ENCODE measurements at places on chromosomes 3 and 15. TPM values are rescaled to one million over a fixed set of nuclear protein-coding genes. Genes with fewer than 3 reads are reported as not detected.

PFKFB4 gene
- polyA plus RNA-seq, result 6.7 TPM

DNA sequence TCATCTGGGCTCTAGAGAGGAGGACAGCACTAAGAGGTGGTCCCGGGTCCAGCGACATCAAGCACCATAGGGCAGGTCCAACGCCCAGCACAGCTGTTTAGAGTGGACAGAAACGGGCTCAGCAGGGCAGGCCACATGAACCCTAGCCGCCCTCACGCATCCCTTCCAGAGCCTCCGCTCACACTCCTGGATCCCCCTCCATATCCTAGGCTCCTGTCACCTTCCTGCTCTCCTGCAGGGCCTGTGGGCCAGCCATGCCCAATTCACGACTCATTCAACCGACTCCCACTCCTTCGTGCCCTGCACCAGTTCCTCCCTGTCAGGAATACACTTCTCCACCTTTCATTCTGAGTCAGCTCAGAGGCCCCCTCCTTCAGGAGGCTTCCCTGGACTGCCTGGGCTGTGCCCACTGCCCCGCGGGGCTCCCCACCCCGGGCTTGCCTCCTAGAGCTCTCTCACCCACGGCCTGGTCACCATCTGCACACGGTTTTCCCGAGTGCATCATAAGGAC lies 90.2 kb downstream of the LINGO1 start:
- no peak overlapping the region for H3K4me3 ChIP-seq
- peaks cover 16% of the 10 kb centered on the region for H3K4me1 ChIP-seq
- no peak for DNase-seq
- no peak overlapping the region for H3K27ac ChIP-seq
- H3K27me3 ChIP-seq, result no peaks in the 10 kb centered on the region

DNA sequence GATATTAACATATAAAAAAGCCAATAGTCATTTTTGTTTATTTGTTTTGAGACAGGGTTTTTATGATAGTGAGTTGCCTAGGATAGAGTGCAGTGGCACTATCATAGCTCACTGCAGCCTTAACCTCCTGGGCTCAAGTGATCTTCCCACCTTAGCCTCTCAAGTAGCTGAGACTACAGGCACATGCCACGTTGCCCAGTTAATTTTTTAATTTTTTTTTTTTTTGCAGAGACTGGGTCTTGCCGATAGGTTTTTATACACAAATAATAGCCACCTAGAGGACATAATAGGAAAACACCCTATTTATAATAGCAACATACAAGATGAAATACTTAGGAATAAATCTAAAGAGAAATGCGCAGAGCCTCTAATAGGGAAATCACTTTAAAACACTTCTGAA lies 13.3 kb downstream of the EIF3J start:
- no peaks in the 10 kb centered on the region for H3K27me3 ChIP-seq
- DNase-seq, result peak; percentile 52
- peaks cover 20% of the 10 kb centered on the region for H3K4me1 ChIP-seq

TGM5 gene
- polyA plus RNA-seq, result not detected

CPLX3 gene
- not detected for polyA plus RNA-seq

DNA sequence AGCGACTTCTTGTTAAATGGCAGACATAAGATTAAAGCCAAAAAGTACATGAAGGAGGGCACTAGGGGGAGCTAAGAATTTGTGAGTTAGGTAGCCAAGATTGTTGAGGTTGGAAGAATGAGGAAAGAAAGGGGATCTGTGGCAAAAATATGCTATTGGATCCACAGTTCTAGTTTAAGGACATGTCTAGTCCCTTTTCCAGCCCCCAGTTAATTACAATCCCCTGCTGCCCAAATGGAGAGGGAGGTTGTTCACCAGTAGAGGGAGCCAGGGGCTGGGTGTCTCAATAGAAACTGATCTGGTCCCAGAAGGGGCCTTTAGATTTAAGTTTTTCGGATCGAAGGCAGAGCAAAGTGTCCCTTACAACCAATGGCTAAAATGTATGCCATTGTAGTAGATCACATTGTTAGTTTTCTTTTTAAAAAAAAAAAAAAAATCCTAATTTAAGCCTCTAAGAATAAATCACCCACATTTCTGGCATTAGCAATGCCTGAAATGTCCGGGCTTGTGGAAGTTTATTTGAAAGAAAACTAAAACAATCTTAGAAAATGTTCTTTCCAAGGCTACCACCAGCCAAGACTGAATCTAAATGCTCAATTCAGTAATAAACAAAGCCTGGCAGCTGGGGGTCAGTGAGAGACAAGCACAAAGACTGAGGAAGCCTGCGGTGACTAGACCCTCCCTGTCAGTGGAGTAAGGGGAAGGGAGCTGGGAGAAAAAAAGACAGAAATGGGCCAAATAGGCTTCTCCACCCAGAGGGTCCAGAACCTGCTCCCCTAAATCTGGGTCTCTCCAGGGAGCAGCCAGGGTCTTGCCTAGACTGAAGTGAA lies 7.1 kb downstream of the COL8A1 start:
- H3K36me3 ChIP-seq, result no peaks in the 10 kb centered on the region
- DNase-seq, result peak; percentile 23
- no peak overlapping the region for H3K4me3 ChIP-seq

SCAP gene
- 22.2 TPM for polyA plus RNA-seq

DNA sequence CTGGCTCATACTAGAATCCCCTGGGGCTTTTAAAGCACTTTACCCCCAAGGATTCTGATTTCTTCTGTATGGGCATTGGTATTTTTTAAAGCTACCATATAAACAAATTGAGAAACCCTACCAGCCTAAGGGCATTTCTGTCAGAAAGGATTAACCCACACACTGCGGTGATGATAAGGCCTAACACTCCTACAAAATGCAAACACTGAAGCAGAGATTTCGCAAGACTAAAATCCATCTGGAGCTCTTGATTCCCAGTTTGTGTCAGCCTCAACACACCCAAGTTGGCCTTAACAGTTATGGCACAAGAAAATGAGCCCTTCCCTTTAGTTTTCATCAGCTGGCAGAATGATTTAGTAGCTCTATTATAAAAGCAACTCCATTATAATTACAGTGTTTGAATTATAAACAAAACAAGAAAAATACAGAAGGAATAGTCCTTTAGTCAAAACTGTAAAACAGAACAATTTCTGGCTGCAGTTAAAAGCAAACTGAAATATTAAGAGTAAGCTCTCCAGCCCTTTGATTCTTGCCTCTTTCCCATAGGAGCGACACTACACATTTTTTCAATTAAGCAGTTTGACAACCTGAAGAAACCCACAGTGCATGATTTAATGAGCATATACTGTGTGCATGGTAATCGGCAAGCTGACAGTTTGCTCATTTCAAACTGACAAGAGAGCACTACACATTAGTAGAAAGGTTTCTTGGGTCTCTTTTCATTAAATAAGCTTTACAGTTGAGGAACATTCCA lies 441.2 kb downstream of the FHIT start:
- DNase-seq, result no peak
- H3K27me3 ChIP-seq, result no peaks in the 10 kb centered on the region
- H3K4me1 ChIP-seq, result no peaks in the 10 kb centered on the region

DNA sequence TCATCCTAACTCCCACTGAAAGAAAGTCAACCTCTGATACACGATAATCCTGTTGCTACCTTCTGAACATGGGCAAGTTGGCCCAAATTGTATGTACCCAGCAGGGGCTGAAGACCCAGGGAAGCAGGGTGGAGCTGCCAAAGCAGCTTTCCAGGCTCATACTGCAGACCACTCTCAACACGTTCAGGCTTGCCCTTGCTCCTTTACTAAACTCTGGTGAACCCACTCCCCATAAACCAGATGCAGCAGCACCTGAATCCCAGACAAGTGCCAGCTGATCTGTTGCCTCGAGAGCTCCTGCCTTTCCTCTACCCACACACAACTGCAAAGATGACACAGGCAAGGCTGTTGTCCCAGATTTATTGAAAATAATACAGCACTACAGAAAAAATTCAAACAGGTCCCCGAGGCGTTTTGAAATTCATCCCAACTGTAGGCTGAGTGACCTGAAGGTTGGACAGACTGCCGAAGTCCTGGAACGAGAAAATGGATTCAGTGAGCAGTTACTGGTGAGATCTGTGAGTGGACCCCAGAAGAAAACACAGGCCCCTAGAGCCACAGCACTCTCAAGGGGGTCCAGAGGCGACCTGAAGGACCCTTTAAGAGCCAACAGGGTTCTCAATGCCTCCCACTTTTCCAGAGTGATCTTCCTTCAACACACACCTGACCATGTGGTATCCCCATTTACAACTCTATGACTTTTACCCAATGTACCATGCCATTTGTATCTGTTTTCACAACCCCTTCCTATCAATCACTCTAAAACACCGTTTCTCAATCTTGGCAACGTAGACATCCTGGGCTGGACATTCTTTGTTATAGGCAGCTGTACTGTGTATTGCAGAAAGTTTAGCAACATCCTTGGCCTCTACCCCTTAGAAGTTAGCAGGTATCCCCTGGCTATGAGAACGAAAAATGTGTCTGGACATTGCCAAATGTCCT lies 3.6 kb downstream of the RPS17 start:
- peaks cover 47% of the 10 kb centered on the region for H3K36me3 ChIP-seq
- H3K4me1 ChIP-seq, result peaks cover 19% of the 10 kb centered on the region
- no peak for DNase-seq
- H3K27ac ChIP-seq, result peak overlapping the region; percentile 56
- H3K27me3 ChIP-seq, result no peaks in the 10 kb centered on the region
- peak overlapping the region; percentile 11 for H3K4me3 ChIP-seq

DNA sequence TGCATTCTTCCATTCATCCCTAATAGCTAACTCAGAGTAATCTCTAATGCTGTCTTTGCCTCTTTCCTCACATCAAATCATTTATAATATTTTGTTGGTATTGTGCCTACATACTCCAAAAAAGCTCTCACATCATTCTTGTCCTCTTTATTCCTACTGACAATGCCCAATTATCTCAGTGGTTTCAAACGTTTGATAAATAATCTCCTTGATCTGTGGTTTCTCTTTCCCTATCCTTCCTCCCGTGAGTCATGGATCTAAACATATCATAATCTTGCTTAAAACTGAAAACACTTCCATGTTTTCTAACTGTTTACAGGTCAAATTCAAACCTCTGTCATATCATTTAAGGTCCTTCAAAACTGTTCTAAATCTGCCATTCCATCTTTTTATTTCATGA lies 115.1 kb downstream of the CNTN6 start:
- no peaks in the 10 kb centered on the region for H3K36me3 ChIP-seq
- no peak overlapping the region for H3K4me3 ChIP-seq
- no peak for DNase-seq
- H3K27me3 ChIP-seq, result no peaks in the 10 kb centered on the region
- H3K4me1 ChIP-seq, result no peaks in the 10 kb centered on the region

DNA sequence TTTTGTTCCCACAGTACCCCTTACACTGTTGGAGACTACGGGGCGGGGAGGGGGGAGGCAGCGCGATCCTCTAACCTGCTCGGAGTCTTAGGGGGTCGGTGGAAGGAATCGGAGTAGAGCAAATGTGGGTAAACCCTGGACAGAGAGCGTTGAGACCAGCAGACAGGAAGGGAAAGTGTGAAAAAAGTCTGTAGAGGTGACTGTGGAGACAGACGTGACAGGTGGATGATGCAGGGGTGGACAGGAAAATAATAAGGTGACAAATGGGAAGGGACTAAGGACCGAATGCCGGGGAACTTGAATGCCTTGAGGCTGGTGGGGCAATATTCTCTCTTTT lies 424 bp downstream of the EAF2 start:
- no peaks in the 10 kb centered on the region for H3K27me3 ChIP-seq
- no peak for DNase-seq
- no peak overlapping the region for H3K27ac ChIP-seq
- H3K36me3 ChIP-seq, result peaks cover 9% of the 10 kb centered on the region

ATP10A gene
- polyA plus RNA-seq, result not detected

DNA sequence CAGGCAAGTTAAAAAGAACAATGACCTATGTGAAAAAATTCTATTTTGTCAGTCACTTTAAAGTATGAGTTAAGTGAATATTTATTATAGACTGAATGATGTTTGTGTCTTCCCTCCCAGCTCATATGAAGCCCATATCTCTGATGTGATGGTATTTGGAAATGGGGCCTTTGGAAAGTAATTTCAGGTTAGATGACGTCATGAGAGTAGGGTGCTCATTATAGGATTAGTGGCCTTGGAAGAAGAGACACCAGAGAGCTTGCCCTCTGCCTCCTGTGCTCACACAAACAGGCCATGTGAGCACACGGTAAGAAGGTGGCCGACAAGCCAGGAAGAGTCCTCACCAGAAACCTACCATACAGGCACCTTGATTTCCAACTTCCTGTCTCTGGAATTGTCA lies 138.8 kb upstream of the TNIK start:
- H3K27ac ChIP-seq, result no peak overlapping the region
- H3K4me3 ChIP-seq, result no peak overlapping the region
- no peak for DNase-seq
- no peaks in the 10 kb centered on the region for H3K36me3 ChIP-seq

- 0 out of 2 replicates have a peak overlapping the region, but pooled peaks have one; percentile 29 for H3K4me3 ChIP-seq
- no peaks in the 10 kb centered on the region for H3K27me3 ChIP-seq
- no peaks in the 10 kb centered on the region for H3K36me3 ChIP-seq
- no peaks in the 10 kb centered on the region for H3K4me1 ChIP-seq
- peak overlapping the region; percentile 3 for H3K27ac ChIP-seq
Measured at GRCh38 chr3:45199837-45200648, 26.0 kb downstream of the TMEM158 start.

FANCD2OS gene
- not detected for polyA plus RNA-seq

GRCh38 chr3:58073301-58074108 lies 65.3 kb downstream of the FLNB start:
- H3K27me3 ChIP-seq, result no peaks in the 10 kb centered on the region
- no peaks in the 10 kb centered on the region for H3K4me1 ChIP-seq
- no peak overlapping the region for H3K27ac ChIP-seq

- H3K27me3 ChIP-seq, result no peaks in the 10 kb centered on the region
- no peak overlapping the region for H3K4me3 ChIP-seq
- H3K4me1 ChIP-seq, result no peaks in the 10 kb centered on the region
- no peaks in the 10 kb centered on the region for H3K36me3 ChIP-seq
- DNase-seq, result no peak
Measured at GRCh38 chr3:153980252-153980590, 141.0 kb upstream of the ARHGEF26 start.

DNA sequence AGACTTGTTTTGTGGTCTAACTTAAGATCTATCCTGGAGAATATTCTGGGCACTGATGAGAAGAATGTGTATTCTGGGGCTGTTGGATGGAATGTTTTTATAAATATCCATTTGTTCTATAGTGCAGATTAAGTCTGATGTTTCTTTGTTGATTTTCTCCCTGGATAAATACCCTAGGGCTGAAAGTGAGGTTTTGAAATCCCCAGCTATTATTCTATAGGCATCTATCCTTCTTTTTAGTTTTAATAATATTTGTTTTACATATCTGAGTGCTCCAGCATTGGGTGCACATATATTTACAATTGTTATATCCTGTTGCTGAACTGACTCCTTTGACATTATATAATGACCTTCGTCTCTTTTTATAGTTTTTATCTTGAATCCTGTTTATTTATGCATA lies 42.9 kb downstream of the GALK2 start:
- no peak for DNase-seq
- no peaks in the 10 kb centered on the region for H3K27me3 ChIP-seq
- peaks cover 5% of the 10 kb centered on the region for H3K4me1 ChIP-seq
- H3K27ac ChIP-seq, result no peak overlapping the region
- no peaks in the 10 kb centered on the region for H3K36me3 ChIP-seq
- no peak overlapping the region for H3K4me3 ChIP-seq

GRCh38 chr3:7588236-7588635 lies 727.3 kb downstream of the GRM7 start:
- H3K4me1 ChIP-seq, result no peaks in the 10 kb centered on the region
- no peaks in the 10 kb centered on the region for H3K36me3 ChIP-seq
- H3K27ac ChIP-seq, result no peak overlapping the region

- DNase-seq, result no peak
- no peaks in the 10 kb centered on the region for H3K4me1 ChIP-seq
- no peak overlapping the region for H3K27ac ChIP-seq
- H3K36me3 ChIP-seq, result no peaks in the 10 kb centered on the region
Measured at GRCh38 chr15:80317389-80318182, 65.6 kb upstream of the CTXND1 start.

- peaks cover 8% of the 10 kb centered on the region for H3K27me3 ChIP-seq
- H3K27ac ChIP-seq, result no peak overlapping the region
- no peaks in the 10 kb centered on the region for H3K36me3 ChIP-seq
- no peak for DNase-seq
Measured at GRCh38 chr3:128967748-128968355, 26.0 kb downstream of the CFAP92 start.
